ENCODE measurements at places on chromosomes 7 and 10.

DNA sequence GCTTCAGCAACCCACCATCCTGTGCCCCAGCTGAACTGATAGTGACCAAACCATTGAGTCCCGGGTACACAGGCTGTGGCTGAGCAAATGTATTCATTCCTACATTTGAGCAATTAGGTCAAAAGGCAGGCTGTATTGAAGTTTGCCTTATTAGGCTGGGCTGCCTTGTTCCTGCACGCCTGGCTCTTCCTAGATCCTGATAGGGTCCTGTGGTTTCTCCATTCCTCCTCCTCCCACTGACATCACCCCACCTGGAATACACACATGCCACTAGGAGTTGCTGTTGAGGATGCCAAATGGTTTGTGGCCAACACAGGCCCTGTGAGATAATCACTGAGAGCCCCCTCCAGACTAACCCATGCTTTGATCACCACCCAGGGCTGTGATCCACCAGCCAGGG lies 66.4 kb upstream of the FGFR2 start:
- DNase-seq, result peak; percentile 50

DNA sequence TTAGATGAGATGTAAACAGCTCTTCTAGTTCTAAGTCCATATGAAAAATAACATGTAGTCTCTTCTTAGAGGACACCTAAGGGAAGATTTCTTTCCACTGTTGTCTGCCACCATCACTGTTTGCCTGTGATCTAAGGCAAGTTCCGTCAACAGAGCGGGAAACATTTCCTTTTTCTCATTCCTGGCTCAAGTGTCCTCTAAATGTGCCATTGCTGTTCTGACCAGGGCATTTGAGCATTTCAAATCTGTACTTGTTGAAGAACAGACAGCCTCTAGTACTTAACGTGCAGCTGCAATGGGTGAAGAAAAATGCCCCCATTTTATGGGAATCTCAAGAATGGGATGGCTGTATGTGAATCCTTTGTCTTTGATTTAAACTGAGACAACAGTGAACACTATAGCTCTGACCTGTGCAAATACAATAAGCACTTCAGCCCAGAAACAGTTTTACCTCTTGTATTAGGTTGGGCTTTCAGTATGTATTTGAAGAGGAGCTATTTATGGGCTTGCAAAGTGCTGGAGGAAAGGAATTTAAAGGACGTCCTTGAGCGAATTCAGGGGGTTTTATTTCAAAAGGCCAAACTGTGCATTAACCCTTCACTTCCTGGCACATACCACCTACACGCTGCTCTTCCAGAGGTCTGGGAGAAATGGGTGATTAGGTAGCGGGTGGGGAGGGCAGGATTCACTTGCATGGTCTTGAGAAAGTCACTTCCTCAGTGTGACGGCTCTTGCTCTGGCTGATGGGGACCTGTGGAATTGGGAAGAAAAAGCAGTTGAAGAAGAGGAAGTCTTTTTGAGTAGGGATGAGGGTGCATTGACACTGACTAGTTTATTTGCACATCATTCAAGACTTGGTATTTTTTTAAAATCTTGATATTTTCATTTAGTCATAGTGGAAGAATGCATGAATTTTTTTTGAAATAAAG lies 66.1 kb downstream of the THNSL1 start:
- DNase-seq, result no peak

DNA sequence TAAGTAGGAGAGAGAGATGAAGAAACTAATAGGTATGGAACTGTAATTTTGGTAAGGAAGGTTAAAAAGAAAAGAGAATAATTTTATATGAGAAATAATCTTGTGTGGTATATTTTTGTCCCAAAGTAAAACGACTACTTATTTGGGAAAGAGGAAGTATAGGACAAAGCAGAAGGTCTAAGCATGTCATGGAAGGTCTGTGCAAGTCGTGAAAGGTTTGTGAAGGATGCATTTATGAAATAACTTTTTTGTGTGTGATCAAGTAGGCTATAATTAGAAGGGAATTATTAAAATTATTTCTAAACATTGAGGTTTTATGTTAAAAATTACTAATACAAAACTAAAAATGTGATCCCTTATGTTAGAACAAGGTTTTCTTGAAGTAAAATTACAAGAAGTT lies 63.3 kb downstream of the ZNF783 start:
- no peak for DNase-seq

DNA sequence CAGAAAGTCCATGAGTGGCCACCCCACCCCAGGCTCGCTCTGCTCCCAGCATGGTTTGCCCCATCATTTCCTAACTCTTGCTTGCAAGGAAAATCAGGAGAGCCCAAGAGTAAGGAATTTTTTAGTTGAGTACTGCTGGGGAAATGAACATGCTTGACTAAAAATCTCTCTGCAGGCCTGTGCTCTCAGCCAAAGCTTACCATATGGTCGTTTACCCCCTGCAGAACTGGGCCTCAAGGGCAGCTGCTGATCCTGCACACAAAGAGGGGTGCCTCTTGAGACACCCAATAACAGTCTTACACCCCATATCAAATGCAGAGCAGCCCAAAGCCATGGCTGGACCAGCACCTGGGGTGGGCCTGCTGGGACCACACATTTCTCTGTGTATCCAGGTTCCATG lies 183.2 kb downstream of the CXCL12 start:
- no peak for DNase-seq

- no peak for DNase-seq
Measured at GRCh38 chr10:58264780-58265179, 2.9 kb downstream of the IPMK start.

DNA sequence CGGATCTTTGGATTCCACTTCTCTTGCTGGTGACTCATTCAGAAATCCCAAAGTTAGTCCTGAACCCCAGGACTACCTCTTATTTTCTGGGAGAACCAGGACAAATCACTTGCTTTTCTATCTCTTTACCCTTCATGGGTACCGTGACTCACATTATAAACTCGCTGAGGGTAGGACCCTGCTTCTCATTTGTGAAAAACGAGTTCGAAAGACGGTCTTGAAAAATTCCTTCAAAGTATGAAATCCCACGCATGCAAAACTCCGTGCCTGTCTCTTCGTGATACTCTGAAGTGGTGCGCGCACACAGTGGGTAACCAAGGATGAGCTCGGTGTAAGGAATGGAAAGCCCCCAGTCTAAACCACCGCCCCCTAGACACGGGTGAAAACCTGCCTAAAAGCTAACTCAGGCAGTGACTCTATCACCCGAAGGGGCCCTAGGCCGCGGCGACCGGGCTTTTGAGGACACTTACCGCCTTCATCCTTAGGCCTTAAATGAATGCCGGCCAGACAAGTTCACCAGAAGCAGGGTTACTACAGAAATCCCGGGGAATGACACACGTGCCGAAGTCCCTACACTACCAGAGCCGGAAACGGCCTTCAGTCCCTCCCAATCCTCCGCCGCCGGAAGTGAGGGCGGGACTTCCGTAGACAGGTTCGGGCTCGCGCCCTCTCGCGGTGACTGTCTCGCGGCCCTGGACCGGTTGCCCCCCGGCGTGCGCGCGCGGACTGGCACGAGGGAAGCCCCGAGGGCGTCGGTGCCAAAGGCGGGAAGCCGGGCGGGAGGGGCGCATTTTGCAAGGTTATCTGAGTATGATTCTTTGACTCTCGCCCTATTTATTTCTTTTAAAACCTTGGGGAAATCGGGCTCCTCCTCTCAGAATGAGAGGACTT lies at the start of gene NOC3L:
NOC3L (minus strand) TSS at position 580 of the 891 bp plus-strand sequence; CDS start at position 479, 101 bp downstream.
- DNase-seq, result peak; percentile 96

DNA sequence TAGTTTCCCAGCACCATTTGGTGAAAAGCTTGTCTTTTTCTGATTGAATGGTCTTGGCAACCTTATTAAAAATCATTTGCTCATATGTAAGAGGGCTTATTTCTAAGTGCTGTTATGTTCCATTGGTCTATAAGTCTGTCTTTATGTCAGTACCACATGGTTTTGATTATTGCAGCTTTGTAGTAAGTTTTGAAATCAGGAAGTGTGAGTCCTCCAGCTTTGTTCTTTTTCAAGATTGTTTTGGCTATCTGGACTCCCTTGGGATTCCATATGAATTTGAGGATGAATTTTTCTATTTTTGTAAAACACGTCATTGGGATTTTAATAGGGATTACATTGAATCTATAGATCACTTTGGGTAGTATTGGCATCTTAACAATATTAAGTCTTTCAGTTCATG lies 5.4 kb downstream of the KIF11 start:
- no peak for DNase-seq

- peak; percentile 58 for DNase-seq
Measured at GRCh38 chr7:111108496-111108895, 17.6 kb downstream of the LRRN3 start.

DNA sequence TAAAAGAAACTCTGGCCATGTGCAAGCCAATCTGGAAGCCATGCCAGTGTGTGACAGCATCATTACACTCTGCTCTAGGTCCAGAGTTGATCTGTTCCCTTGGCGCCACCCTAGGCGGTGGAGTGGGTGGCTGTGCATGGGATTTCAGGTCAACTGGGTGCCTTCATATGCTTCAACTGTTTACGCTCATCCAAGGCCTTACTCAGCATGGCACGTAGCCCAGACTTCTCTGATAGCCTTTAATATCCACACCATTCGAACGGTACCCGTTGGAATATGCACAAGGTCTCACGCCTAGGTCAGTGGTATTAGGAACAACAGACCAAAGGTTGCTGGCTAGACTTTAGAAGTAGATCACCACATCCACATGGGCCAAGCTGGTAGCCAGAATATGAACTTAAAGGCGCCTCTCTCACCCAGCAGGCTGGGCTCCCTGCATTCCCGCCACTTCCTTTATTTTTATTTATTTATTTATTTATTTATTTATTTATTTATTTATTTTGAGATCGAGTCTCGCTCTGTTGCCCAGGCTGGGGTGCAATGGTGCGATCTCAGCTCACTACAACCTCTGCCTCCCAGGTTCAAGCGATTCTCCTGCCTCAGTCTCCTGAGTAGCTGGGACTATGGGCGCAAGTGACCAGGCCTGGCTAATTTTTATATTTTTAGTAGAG lies 18.7 kb upstream of the ACHE start:
- no peak for DNase-seq

- no peak for DNase-seq
Measured at GRCh38 chr10:113180401-113181154, 230.5 kb downstream of the TCF7L2 start.

GRCh38 chr10:17645621-17646345 lies 1.8 kb downstream of the STAM start:
- peak; percentile 90 for DNase-seq

DNA sequence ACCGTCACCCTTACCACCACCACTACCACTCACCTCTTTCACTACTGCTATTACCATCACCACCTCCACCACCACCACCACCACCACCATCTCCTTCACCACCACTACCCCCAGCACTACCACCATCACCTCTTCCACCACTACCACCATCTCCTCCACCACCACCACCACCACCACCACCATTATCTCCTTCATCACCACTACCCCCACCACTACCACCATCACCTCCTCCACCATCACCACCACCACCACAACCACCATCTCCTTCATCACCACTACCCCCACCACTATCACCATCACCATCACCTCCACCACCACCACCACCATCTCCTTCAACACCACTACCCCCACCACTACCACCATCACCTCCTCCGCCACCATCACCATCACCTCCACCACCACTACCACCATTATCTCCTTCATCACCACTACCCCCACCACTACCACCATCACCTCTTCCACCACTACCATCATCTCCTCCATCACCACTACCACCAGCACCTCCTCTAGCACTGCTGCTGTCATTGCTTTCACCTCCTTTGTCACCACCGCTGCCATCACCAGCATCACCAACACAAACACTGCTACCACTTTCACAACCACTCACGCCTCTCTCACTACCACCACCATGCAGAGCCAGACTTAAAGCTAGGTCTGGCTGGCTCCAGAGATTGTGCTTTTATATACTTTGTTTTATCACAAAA lies 109.3 kb downstream of the ICA1 start:
- no peak for DNase-seq
